Stimulated activated CD8-positive, alpha-beta memory T cell treated with anti-CD3 and anti-CD28 coated beads, Interleukin-2, amount 100 ng/mL, for 48 hours (primary cell): ENCODE measurements at places on chromosomes 2 and 18.

DNA sequence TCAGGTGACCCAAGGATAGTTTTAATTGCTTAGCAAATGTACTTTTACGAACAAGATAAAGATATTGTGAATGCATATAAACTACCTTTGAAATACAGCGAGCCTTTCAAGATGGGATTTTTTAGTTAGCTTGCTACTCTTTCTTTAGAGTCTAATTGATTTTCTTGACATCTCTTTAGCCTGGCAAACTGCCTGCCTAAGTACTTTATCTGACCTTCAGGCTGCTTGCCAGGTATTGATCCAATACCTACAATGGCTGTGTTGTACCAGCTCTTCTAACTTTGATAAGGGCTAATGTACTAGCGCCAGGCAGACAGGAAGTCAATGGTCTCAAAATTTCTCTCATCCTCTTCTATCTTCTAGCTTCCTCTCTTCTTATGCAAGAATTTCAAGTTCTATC lies 414.4 kb upstream of the ACVR2A start:
- DNase-seq, result no peak

GRCh38 chr2:213723041-213723560 lies 438.8 kb downstream of the SPAG16 start:
- no peak for DNase-seq

GRCh38 chr2:38010995-38011394 lies 65.0 kb downstream of the CYP1B1 start:
- DNase-seq, result no peak

GRCh38 chr2:10985260-10985659 lies 73.5 kb downstream of the KCNF1 start:
- no peak for DNase-seq

- DNase-seq, result peak; percentile 76
Observed at GRCh38 chr2:70984576-70985282, 6.3 kb downstream of the ANKRD53 start.

DNA sequence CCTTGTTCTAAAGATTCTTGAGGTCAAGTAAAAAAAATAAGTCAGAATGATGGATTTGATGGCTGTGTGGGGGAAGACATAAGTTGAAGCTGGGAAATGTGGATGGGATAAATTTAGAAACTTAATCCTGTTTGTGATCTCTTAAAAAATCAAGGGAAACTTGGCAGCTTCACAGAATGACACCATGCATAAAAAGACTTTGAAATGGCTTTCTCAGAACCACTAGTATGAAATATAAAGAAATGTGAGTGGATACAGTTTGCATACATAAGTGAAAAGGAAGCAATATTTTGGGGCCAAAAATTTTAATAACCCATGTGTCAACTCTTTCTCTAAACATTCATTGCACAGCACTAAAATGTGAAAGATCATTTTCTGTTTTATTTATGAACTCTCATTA lies 21.7 kb downstream of the CDH19 start:
- no peak for DNase-seq

- no peak for DNase-seq
Observed at GRCh38 chr2:216690853-216691741, 4.3 kb downstream of the IGFBP5 start.

DNA sequence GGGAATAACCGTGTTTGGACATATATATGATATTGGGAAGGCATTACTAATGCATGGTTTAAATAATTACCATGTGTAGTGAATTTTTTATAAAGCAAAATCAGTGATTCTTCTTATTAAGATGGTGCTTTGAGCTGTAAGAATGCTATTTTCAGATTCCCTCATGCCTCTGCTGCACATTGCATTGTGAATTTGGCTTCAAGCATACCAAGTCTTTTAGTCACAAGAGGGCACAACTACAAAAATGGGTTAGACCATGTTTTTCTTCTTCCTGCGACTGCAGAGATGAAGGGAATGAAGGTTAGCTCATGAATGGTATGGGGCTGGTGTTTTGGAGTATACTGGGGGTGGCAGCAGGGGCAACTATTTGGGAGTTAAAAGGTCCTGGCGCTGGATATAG lies 320.1 kb downstream of the SLC4A3 start:
- DNase-seq, result no peak

GRCh38 chr2:159028776-159029175 lies 60.3 kb downstream of the TANC1 start:
- DNase-seq, result no peak

GRCh38 chr2:215324811-215325210 lies 13.0 kb downstream of the ATIC start:
- DNase-seq, result no peak

GRCh38 chr2:239132786-239133185 lies 268.0 kb downstream of the HDAC4 start:
- no peak for DNase-seq

GRCh38 chr2:59874971-59875755 lies 678.3 kb downstream of the BCL11A start:
- no peak for DNase-seq

GRCh38 chr2:197207598-197207997 lies 103.0 kb downstream of the ANKRD44 start:
- DNase-seq, result no peak

GRCh38 chr2:178796079-178796677 lies 11.0 kb downstream of the TTN start:
- DNase-seq, result no peak

DNA sequence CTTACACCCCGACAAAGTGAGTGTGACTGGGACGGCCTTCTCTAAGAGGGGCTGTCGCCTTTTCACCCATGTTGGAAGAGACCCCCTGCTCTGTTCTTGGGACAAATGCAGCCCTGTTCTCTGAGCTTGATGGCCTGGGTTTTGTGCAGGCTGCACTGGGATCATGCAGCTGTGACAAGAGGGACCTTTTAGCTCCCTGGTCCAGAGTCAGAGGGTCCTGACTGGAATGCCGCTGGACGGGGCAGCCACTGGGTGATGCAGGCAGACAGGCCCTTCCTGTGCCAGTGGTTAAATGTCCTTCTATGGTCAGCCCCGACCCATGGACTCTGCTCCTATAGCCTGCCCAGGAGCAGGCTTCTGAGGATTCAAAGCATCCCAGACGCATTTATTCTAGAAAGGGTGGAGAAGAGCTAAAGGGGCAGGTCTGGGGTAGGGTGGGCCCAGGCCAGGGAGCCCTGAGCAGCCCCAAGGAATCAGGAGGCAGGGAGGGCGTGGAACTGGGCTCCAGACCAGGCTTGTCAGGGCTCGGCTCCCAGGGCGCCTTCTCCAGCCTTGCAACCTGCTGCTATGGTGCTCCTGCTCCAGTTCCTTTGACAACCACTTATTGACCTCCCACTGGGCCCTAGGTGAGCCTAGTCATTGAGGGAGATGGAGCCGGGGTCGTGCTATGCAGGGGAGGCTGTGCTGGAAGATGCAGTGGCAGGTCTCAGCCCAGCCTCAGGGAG lies 277.9 kb upstream of the HS6ST1 start:
- DNase-seq, result no peak

DNA sequence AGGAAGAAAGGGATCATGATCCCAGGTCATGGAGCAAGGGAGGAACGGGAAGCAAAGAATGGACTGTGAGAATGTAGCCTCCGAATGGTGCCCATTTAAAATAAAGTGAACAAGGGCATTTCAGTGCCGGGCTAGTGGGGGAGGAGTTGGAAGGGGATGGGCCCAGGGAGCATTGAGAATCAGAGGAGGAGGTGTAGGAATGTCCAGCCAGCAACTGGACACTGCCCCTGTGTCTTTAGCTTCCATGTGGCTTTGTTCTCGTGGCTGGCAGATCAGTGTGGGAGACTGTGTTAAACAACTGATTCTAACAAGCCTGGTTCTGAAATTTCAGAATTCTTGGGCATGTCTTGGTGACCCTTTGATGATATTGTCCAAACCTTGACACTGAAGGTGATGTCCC lies 1.4 kb upstream of the RNF103 start:
- no peak for DNase-seq
